Smooth muscle cell of the umbilical artery (primary cell): ENCODE measurements at places on chromosomes 2 and 18. TPM values are rescaled to one million over a fixed set of nuclear protein-coding genes. Genes with fewer than 3 reads are reported as not detected.

TMEM247 gene
- total RNA-seq = not detected in 2 replicates

TEX44 gene
- total RNA-seq = not detected in 2 replicates

GPR17 gene
- total RNA-seq = not detected in 2 replicates

ALPI gene
- not detected in 2 replicates for total RNA-seq
